ENCODE measurements at places on chromosomes 11 and 22. TPM values are rescaled to one million over a fixed set of nuclear protein-coding genes. Genes with fewer than 3 reads are reported as not detected.

NRIP3 gene
- 1.4 TPM for total RNA-seq

KRTAP5-9 gene
- total RNA-seq = not detected

SLC1A2 gene
- not detected for total RNA-seq

PHLDA2 gene
- 2.9 TPM for total RNA-seq

DNA sequence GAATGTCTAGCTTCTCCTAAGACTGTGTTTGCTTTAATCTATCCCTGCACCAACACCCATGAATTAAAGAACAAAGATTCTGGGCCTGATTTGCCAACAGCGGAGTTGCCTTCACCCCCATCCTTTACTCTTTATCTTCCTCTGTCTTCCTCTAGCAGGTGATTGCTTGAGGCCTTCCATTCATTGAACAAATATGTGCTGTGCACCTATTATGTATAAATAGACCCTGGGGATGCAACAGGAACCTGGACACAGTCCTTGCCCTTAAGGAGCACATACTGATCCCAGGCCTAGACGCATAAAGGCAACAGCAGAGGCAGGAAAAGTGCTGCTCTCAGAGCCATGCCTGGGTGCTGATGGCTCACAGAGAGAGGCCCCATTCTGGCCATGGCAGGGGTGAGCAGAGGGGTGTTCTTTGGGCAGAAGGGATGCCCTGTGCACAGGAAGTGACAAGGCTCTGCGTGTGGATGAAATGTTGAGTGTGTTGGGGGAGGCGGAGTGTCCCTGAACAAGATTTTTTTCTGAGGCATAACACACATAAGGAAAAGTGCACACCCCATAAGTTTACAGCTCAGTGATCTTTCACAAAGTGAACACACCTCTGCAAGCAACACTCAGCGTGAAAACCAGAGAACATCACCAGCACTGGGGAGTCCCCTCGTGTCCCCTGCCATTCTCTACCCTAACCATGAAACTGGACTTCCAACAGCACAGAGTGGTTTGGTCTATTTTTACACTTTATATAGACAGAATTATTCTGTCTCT, 145.9 kb downstream of the GRIK4 start:
- no peak for DNase-seq

GRCh38 chr11:63023222-63023814, 7.7 kb upstream of the SLC22A8 start:
- no peak for DNase-seq

DNA sequence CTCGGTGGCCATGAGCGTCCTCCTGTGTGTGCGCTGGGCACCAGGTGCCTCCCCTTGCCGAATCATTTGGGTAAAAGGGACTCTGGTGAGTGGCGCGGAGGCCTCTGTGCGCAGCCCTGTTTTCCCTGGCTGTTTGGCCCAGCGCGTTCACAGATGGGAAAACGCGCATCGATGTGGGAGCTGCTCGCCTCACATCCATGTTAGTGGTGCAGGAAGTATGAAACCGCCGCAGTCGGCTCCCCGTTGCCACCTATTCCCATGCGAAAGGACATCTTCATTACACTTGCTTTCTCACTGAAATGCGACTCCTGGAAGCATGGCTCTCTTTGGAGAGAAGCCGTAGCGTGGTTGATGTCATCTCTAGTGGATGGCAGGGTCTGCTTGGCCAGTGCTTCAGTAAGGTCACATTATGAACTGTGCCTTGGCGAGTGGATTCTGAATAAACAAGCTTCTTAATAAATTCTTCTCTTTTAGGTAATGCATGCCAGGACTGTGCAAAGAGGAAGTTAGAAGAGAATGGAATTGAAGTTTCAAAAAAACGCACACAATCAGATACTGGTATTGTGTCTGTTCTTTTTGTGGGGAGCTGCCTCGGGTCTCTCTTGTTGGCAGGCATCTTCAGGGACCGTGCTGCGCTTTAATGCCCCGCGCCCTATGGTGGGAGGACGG, 26.3 kb downstream of the FAM118A start:
- no peak for DNase-seq

GRCh38 chr11:112789481-112789880, 171.7 kb upstream of the NCAM1 start:
- no peak for DNase-seq

- DNase-seq = no peak
These were observed 19.1 kb downstream of the PIK3C2A start for GRCh38 chr11:17188675-17189074.

DNA sequence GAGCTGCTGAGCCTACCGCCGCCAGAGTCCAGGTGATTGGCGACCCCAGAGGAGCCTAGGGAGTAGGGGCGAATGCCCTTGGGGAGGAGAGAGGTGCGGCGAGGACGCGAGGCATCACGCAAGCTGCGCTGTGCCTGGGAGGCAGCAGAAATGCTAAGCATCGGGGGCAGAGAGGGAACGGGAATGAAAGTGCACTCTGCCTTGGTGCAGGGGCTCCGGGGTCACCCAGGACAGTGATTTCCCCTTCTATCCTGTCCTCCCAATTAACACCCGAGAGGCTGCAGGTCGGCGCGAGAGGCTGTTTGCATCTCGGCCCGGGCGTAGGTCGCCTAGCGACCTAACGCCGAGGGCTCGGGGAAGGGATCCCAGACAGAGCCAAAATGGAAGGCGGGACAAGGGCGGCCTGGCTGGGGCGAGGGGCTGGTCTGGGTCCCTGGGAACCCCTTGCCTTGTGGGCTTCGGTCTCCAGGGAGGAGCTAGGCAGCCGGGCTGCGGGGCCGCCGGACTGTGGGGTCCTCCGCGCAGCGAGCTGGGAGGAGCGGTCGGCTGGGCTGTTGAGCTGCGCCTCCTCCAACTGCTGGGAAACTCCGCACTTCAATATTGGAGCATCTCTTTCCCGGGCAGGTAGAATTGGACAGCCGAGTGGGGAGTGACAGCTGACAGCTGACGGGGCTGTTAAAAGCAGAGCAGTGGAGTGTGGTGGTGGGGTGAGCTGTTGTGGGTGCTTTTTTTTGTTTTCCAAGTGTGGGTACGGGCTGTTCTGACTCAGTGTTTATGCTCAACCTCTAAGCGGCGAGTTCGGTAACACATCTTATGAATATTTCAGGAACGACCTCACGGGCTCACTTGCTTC, 657 bp downstream of the ELMOD1 start:
- peak; percentile 21 for DNase-seq

DNA sequence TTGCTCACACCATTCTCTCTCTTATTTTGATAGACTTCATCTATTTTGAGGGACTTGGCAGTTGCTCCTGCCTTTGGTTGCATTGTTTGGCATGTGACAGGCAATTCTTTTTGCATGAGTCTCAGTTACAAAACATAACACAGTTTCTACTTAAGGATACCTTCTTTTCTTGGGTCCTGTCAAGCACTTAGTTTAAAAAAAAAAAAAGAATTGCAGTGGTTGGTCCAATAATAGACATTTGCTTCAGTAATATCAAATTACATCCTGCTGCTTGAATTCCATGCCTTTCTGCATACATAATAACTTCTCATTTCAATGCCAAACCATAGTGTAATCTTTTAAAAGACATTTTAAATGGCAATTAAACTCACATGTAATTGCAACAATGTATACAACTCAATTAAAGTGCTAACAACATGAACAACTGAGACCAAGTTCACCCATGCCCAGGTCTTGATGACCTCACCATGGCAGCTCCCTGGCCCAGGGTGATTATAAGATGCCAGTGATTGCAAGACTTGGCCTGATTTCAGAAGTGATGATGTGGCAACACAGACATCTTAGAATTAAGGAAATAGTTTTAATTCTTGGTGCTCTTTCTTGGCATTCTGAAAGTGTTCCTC, 32.2 kb upstream of the PLET1 start:
- no peak for DNase-seq

DNA sequence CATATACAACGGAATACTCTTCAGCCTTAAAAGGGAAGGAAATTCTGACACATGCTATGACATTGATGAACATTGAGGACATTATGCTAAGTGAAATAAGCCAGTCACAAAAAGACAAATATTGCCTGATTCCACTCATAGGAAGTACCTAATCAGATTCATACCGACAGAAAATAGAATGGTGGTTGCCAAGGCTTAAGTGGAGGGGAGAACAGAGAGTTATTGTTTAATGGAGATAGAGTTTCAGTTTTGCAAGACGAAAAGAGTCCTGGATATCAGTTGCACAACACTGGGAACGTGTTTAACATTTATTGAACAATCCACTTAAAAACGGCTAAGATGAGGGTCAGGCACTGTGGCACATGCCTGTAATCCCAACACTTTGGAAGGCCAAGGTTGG, 45.6 kb upstream of the HIPK3 start:
- no peak for DNase-seq

GRCh38 chr22:37309211-37310074, 27.1 kb downstream of the CYTH4 start:
- peak; percentile 78 for DNase-seq

DNA sequence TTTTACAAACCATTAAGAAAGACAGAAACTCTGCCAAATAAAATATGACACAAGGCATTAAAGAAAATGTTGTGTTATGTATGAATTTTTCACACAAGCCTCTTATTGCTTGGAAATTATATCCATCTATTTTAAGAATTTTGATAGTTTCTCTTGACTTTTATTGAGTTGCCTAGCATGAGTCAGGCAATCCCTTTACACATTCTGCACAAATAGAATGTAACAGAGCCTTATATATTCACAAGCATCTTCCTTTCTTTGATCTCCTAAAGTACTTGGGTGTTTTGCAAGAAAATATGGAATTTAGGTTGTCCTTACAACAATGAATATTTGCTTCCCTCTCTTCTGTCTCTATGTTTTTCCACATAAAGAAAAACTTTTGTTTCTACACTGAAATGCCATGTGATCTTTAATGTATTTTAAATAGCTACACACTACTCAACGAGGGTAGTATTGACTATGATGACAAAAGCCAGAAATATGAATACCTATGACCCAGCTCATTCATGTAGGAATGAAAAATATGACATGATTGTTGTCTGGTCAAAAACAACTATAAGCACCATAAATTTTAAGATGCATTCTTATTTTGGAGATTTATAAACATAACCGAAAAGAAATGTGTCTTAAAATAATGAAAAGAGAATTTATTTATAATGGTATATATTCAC, 398.8 kb downstream of the GUCY1A2 start:
- no peak for DNase-seq

GRCh38 chr11:65208785-65209710, 27.3 kb downstream of the CAPN1 start:
- no peak for DNase-seq

- no peak for DNase-seq
These were observed 120.6 kb downstream of the MICAL3 start for GRCh38 chr22:17903564-17904295.

DNA sequence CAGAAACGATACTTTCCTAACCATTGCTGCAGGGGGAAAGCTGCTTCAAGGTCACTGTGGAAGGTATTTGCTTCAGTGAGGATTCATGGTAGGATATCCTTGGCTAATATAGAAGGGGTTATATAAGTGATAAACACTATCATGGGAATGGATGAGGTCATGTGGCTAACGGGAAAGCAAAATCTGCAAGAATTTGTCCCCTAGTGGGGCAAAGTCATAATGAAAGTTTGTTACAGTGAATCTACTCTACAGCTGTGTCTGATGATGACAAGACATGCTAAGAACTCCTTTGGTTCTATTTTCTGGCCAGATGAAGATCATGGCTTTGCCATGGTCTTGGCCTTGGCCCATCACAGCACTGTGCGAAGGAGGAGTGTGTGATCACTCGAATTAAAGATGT, 13.8 kb downstream of the MMP20 start:
- DNase-seq = no peak

DNA sequence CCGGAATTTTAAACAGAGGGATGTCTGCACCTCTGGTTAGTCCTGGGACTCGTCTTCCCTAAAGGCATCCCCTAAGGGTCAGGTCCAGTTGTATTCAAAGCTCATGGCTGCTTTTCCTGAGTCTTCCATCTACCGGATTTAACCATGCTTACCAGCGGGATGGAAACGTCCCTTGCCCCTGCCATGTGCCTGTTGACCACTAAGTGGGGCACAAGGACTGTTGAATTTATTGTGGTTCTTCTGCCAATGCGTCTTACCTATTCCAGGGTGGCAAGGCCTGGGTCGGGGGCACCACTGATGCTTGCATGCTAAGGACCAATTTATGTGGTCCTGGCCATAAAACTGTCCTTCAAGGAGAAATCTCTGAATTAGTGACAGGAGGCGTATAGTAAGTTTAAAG, 25.6 kb downstream of the ANKRD42 start:
- no peak for DNase-seq

DNA sequence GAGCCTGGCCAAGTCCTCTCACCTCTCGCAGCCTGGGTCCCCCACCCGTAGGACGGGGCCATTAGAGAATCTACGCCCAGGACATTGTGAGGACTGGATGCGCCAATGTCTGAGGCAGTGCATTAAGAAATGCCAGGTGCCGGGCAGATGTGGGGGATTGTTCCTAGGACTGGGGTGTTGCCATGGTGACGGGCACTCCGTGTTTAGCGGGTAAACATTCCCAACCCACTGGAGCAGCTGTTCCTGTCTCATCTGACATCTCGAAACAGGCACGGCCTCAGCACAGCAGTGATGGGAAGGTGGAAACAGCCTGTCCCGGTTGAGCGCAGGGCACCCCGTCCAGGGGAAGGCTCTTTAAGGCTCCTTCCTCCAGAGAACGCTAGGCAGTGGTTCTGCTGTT, 99.6 kb upstream of the RTL6 start:
- no peak for DNase-seq

DNA sequence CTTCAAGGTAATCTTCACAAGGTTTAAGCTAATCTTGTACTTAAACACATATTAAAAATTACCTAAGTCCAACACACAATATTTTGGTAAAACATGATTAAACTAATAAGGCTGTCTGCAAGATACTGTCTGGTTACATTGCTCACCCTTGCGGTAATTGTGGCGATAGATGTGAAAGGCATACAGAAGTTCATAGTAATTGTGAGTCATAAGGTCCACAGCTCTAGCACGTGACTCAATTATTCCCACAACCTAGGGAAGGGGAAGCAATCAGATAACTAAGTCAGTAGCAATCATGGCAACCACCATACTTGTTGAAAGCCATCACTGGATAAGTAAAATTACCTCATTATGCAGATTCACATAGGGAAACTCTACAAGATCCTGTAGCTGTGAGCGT, 30.5 kb upstream of the FNBP4 start:
- no peak for DNase-seq

DNA sequence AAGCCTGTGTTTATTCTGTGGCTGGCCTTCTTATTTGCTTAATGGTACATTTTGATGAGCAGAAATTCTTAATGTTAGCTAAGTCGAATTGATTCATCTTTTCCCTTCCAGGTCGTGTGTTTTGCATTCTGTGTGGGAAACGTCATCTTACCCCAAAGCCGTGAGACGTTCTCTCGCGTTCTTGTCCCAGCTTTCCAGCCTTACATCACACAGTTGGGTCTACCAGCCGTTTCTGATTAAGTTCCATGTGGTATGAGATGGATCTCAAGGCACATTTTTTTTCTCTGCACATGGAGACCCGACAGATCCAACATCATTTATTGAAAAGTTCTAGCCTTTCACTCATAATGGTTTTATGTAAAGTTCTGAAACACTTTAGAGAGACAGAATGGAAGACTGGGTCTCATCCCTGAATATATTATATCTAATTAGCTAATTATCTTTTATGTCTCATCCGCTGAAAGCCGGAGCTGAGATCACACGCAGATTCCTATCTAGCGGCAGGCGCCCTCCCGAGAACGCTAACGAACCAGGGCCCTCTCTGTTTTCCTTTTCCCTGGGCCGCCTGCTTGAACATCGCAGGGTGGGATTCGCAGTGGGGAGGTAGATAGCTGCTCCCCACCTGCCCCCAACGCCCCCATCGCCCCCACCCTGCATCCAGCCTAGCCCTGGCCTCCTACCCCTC, 1162.2 kb downstream of the BRD1 start:
- DNase-seq = no peak

GRCh38 chr22:26888887-26889286, 231.5 kb downstream of the MIAT start:
- no peak for DNase-seq

Data from CD8-positive, alpha-beta memory T cell (primary cell).